ENCODE measurements at places on chromosomes 6 and 20.
A peak's percentile ranks its signal among the peaks of the same experiment; 100 is the strongest.

- no peak for DNase-seq
These were observed 102.1 kb downstream of the FNDC1 start for GRCh38 chr6:159271257-159271656.

- DNase-seq, result no peak
These were observed 161.0 kb upstream of the LAMP5 start for GRCh38 chr20:9353180-9353915.

- no peak for DNase-seq
These were observed 4.5 kb downstream of the HSPA1A start for GRCh38 chr6:31819871-31820299.

- DNase-seq, result no peak
These were observed 141.0 kb downstream of the TFAP2C start for GRCh38 chr20:56769921-56770600.

DNA sequence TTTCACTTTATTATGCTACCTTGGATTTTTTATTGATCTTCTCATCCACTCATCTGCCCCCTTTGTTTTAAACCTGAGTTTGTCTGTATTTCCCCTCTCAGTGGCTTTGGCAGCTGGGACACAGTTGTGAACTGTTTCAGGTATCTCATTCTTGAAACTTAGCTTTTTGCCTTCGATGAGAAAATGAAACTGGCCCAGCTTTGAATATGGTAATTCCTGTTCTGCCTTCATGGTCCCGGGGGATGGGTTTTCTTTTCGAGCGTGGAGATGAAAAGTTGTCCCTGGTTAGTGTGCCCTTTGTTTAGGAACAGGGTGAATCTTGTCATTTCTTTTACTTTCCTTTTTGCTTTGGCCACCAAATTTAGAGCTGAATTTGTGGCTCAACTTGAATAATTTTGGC lies 25.6 kb downstream of the DHX35 start:
- DNase-seq, result peak; percentile 18

DNA sequence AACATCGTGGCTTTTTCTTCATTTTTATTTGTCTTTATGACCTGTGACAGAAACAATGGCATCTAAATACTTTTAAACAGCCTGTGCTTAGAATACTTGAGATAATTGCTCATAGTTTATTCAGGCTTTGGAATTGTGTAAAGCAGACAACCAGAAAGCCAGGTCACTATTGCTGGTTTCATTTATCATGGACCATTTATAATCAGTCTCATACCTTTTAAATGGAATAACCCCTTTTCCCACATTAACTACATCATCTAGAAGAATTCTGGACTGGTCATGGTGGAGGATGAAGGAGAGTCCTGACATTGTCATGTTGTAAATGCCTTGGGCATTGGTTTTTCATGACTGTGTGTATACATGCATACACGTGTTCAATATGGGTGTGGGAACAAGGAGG lies 661.5 kb downstream of the EPM2A start:
- no peak for DNase-seq

Data from GM12892 (cell line).